ENCODE measurements at places on chromosomes 7 and 10. TPM values are rescaled to one million over a fixed set of nuclear protein-coding genes. Genes with fewer than 3 reads are reported as not detected.

The C10orf90 gene
- not detected for total RNA-seq

The CYP2W1 gene
- total RNA-seq, result 1.9 TPM

The HMX3 gene
- not detected for total RNA-seq

The AOAH gene
- not detected for total RNA-seq

The VPS37D gene
- total RNA-seq, result 0.73 TPM

The TMEM168 gene
- total RNA-seq, result 28.7 TPM

The CCDC71L gene
- total RNA-seq, result 9.8 TPM

The ITPRID1 gene
- total RNA-seq, result 0.05 TPM

The AGBL3 gene
- 0.18 TPM for total RNA-seq

The FANK1 gene
- total RNA-seq, result 4.0 TPM

The LRRC17 gene
- not detected for total RNA-seq

All from HT-29 (cell line).